ENCODE measurements at places on chromosomes 5 and 9.

GRCh38 chr5:45578270-45578669 is 117.9 kb downstream of the HCN1 start:
- DNase-seq = no peak

DNA sequence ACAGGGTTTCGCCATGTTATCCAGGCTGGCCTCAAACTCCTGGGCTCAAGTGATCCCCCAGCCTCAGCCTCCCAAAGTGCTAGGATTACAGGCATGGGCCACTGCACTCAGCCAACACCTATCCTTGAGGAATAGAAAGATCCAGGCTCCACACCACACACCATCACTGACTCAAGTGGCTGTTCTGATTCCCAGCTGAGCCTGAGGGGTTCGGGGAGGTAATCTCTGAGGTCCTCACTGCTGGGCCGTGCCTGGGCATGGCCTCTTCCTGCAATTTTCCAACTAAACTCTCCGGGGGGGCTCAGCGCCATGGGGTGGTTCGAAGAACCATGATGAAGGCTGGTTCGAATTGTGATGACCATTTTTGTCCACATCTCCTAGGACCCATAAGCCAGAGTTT is 31.0 kb upstream of the IL17B start:
- DNase-seq = no peak

DNA sequence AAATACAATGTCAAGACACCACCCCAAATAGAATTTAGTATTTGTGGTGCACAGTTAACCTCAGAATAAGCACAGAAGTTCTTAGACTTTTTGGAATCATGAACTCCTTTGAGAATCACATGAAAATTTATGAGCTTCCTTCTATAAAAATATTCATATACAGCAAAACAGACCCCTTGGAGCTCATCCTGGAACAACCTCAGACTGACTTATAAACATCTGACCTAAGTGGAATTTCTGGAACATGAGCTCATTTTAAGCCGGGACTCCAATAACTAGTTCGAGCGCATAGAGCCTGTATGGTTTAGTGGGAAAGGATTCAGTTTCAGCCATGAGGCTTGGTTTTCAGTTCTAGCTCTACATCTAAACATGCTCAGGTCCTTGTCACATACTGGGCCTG is 192.3 kb downstream of the DEPDC1B start:
- no peak for DNase-seq

DNA sequence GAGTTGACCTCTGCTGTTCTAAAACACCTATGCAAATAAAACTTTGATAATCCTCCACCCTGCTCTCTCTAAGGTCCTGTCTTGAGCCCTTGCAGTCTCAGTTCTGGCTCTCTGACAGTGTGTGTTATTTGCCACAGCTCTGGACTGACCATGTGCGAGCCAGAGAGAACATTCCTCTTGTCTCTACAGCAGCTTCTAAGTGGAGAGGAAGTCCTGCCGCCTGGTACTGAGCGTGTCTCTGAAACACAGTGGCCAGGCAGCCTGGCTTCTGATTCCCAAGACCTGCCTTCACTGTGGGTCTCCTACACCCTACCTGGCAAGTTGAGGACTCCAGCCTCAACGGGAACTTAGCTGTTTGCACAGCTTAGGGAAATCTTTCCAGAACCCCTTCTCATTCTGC is 61.6 kb downstream of the ENTREP1 start:
- DNase-seq = no peak

GRCh38 chr9:87711857-87712800 is 13.8 kb upstream of the CTSL start:
- DNase-seq = peak; percentile 89

GRCh38 chr9:132559711-132560110 is 22.7 kb upstream of the BARHL1 start:
- no peak for DNase-seq

- no peak for DNase-seq
These were observed 25.6 kb downstream of the USP20 start for GRCh38 chr9:129860653-129861446.

- no peak for DNase-seq
These were observed 38.9 kb upstream of the N4BP3 start for GRCh38 chr5:178074266-178074952.

Data from GM04504 (cell line).